Stimulated activated CD4-positive, alpha-beta T cell treated with anti-CD3 and anti-CD28 coated beads, Interleukin-4, amount 100 ng/mL, for 48 hours (primary cell): ENCODE measurements at places on chromosomes 13 and 19.

DNA sequence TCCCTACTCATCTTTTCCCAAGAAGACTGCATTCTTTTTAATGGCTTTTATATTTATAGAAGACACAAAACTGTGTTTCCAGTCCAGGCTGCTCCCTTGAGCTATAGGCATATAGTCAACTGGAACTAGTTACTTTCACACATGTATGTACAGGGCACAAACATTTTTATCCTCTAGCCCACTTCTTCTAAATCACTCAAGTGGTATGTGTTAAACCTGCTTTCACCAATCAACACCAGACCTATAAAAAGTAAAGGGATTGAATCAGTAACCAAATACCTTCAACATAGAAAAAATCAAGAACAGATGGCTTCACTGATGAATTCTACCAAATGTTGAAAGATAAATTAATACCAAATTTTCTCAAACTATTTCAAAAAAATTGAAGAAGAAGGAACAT, 584.2 kb upstream of the SLITRK1 start:
- no peak for DNase-seq

DNA sequence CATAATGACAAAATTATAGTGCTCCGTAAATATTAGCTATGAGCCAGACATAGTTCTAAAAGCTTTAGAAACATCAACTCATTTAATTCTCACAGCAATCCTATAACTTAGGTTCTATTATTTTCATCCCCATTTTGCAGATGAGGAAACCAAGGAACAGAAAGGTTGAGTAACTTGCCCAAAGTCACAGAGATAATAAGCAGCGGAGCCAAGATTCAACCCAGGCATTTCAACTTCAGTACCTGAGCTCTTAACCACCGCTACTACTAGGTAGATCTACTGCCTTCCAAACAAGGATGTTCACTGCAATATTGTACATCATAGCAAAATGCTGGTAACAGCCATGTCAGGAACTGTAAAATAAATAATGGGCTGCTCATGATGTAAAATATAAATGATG, 39.9 kb downstream of the ELF1 start:
- DNase-seq, result no peak

DNA sequence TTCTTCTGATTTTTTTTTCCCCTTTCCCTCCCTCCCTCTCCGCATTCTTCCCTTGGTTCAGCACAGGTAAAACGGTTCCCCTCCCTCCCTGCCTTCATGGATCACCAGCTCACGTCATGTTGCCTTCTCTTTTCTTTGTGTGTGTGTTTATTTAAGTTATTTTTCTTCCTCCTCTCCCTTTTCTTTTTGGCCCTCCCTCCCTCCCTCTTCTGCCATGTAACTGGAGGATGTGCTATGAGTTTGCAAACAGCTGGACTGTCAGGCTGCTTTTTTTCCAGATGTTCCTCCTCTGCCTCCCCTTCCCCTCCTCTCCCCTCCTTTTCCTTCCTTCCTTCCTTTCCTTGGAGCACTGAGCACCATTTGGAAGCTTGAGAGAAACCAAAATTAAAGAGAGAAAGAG, 2.0 kb downstream of the LENG9 start:
- DNase-seq, result no peak

DNA sequence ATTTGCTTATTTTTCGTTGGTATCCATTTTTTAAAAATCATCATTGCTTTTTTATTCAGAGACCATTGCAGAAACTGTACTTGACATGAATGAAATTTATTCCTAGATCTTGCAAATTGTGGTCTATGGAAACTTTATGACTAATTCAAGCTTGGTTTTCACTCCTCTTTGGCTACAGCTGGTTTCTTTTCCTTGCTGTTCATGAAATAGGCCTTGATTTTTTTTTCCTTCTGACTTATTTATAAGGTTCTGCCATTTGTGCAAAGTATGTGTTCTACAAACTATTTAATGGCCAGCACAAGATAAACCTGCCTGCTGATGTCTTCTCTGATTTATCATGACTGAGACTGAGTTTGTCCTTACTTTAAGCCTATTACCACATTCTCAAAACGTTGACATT, 764.0 kb upstream of the SLITRK5 start:
- DNase-seq, result no peak

DNA sequence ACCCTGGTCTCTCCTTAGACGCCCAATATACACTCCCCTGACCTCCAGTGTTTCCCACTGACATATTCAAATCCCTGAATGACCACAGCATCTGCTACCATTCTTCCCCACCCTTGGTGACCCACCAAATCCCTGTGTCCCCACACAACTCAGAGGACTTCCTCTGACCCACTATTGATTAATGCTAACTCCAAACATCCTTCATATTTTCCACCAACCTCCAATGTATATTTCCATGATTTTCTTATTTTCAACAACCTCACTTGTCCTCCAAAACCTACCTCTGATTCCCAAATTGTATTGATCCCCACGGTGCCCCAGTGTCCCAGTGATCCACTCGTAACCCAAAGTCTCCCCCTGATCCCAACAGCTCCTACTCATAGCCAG, 526 bp upstream of the DMWD start:
- DNase-seq, result no peak

GRCh38 chr19:7883105-7883504, 5.2 kb upstream of the LRRC8E start:
- no peak for DNase-seq

- no peak for DNase-seq
Observed at GRCh38 chr19:3586127-3586626, 899 bp downstream of the GIPC3 start.

- no peak for DNase-seq
Observed at GRCh38 chr19:40721140-40721486, 4.2 kb downstream of the ITPKC start.

DNA sequence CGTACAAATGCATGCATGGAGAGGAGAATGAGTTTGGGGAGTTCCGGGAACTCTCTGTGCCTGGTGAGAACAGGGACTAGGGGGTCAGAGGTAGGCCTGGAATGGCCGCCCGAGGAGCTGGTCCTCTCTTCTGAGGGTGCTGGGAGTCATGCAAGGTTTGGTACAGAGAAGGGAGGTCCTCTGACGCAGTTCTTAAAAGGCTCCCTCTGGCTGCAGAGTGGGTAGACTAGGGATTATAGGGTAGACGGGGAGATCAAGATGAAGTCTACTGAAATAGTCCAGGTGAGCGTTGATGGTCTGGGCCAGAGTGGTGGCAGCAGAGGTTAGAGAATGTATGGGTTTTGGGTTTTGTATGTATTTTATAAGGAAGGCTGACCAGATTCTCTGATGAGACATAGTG, 796 bp downstream of the ZNF304 start:
- no peak for DNase-seq

- DNase-seq, result no peak
Observed at GRCh38 chr19:16878181-16878965, 10.4 kb upstream of the F2RL3 start.

DNA sequence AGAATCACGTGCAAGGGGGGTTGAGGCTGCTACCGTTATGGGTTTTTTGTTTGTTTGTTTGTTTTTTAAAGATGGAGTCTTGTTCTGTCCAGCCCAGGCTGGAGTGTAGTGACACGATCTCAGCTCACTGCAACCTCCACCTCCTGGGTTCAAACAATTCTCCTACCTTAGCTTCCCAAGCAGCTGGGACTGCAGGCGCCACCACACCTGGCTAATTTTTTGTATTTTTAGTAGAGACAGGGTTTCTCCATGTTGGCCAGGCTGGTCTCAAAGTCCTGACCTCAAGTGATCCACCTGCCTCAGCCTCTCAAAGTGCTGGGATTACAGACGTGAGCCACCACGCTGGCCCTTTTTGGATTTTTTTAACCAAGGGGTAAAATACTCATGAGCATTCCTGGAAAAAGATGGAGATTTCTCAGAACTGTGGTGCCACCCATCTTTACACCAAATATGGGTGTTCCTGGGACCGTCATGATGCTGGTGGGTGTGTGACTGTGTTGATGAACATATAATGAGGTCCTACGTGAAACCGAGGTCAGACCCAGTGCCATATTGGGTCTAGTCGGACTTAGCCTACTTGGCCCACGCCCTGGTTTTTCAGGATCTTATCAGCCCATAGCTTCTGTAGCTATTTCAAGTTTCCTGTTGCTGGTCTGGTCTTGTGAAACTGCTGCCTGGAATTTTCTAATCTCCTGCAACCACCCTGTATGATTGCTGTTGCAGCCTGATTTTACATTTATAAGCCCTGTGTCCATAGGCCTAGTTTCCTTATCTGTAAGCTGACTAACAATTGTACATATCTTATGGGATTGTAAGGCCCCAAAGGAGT, 6.2 kb downstream of the PPP1R15A start:
- no peak for DNase-seq

DNA sequence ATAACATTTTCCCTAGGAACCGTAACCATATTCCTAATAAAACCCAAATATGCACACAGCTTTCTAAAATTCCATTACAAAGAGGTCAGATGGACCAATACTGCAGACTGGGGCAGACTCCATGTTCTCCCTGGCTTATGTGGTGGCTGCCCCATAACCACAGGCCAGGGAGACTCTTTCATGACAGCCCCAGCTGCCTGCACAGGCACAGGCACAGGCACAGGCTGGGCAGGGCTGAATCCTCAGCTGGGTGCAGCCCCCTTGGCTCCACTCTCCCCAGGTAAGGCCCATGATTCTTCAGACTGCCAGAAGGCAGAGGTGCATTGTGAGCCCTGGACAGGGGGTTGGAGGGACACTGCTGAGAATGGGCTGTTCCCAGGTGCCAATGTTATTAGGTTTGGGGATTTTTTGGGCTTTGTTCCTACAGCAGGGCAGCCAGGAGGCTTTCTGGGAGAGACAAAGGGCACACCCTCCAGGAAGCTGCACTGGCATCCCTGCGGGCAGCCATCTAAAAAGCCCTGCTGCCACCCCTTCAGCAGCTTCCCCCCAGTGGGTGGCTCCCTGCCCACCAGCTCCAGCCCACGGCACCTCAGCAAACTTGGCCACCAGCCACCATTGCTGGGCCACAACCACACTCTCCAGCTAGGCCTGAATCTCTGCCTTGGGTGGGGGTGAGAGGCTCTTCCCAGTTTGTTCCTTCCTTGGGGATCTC, 20.0 kb downstream of the DOCK9 start:
- no peak for DNase-seq

DNA sequence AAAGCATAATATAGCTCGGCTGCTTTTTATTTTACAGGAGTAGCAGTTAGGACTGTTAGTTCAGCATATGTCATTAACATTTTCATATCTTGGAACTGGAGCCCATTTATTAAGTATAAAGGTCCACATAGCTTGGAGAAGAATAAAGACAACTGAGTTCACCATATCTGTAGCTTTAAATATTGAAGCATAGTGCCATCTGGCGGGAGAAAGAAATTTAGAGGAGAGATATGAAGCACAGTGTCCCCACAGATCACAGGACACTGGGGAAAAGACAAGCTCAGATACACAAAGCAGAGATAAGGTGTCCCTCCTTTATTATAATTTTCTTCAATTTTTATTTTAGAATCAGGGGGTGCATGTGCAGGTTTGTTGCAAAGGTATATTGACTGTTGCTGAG, 104.7 kb upstream of the FREM2 start:
- no peak for DNase-seq

DNA sequence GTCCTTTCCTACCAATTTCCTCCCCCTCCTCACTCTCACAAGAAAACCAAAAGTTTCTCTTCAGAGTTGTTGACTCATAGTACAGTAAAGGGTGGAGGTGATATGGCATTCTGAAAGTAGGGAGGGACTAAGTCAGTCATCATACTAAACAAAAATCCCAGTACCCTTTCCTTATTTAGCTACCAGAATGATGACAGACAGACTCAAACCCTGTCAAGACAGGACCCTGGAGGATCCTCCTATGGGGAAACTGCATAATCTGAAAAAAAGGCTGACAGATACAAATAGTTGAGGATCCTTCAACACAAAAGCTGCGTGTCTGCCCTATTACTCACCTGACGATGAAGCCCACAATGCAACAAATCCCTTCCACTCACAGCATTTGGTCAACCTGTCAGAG, 55.5 kb downstream of the CYSLTR2 start:
- DNase-seq, result no peak

GRCh38 chr13:99662678-99663077, 161.4 kb downstream of the TM9SF2 start:
- DNase-seq, result no peak

- DNase-seq, result no peak
Observed at GRCh38 chr19:16895467-16896145, 6.8 kb downstream of the F2RL3 start.

- DNase-seq, result no peak
Observed at GRCh38 chr13:112757759-112758086, 67.9 kb downstream of the ATP11A start.

GRCh38 chr13:35211949-35212348, 264.5 kb downstream of the MAB21L1 start:
- no peak for DNase-seq

GRCh38 chr13:88162076-88162702, 491.0 kb downstream of the SLITRK5 start:
- no peak for DNase-seq

- no peak for DNase-seq
Observed at GRCh38 chr13:26024558-26024957, 27.3 kb downstream of the SHISA2 start.

- no peak for DNase-seq
Observed at GRCh38 chr13:105732806-105733529, 802.5 kb downstream of the EFNB2 start.

DNA sequence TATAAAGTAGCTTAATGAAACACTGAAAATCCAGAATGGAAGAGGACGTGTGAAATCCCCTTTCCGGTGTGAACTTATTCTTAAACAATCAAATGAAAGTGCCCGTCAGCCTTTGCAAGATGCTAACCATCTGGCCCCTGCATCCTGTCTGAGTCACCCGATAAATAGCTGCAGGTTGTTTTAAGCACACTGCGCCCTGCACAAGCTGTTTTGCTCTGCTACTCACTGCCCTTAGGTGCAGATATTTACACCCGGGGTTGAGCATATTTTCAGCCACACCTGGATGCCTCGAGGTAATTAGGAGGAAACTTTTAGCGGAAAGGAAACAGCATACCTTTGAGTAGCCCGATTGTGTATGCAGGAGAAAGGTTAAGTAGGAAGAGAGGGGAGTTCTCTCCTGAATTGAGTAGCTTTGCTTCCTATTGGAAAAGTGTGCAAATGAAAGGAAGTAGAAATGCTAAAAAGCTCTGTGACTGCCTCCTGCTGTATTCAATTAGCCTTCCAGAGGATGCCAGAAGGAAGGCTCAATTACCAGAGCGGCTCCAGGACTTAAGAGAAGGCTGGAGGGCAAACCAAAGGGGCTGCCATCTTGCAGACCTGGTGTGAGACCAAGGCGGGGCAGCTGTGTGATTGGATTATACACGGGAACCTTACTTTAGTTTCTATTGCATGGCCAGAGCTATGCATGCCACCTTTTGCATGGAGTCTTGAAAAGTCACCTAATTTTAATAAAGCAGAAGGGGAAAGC, 42.5 kb downstream of the IRS2 start:
- DNase-seq, result no peak

- peak; percentile 51 for DNase-seq
Observed at GRCh38 chr19:10353793-10354391, 14.5 kb upstream of the ICAM3 start.
